ENCODE measurements at places on chromosomes 2 and 18.

GRCh38 chr2:152573168-152573567, 144.1 kb downstream of the PRPF40A start:
- peak; percentile 44 for DNase-seq

DNA sequence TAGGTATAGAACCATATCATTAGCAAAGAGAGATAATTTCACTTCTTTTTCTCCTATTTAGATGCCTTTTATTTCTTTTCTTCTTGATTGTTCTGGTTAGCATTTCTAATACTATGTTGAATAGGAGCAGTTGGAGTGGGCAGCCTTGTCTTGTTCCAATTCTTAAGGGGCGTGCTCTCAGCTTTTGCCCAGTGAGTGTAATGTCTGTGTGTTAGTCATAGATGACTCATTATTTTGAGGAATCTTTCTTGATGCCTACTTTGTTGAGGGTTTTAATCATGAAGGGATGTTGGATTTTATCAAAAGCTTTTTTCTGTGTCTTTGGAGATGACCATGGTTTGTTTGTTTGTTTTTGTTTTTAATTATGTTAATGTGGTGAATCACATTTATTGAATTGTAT, 1453.1 kb upstream of the SLC39A10 start:
- DNase-seq = no peak

DNA sequence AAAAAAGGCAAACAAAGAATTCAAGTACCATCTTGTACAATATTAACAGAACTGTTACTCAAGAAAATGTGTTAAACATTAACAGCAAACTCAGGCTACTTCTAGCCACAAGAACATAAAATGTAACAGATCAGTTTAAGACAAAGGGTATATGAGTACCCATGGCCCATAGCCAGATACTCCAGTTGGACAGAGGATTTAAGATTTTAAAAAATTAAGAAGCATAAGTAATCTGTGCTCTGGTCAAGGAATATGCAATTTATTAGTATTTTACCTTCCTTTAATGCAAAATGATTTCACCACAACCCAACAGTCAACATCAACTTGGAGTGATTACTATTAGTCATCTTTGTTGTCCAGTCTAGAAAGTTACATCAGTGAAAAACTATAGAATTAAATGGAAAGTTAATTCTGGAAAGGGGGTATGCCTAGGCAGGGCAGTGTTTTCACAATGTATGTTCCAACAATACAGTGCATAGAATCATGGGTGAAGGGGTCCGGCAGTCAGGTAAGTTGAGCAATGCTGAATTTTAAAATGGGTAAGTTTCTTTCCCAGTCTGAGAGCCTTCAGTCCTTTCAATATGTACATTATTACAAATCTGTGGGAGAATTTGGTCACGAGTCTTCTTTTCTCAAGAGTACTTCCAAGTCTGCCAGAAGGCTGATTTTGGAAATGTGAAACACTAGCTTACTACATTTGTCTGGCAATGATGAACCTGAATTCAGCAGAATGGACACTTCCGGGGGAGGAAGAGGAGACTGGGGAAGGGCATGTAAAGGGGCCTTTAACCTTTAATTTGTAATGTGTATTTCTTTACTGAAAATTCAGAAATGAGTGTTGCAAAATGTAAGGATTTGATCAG, 34.5 kb downstream of the SFT2D3 start:
- DNase-seq = no peak

DNA sequence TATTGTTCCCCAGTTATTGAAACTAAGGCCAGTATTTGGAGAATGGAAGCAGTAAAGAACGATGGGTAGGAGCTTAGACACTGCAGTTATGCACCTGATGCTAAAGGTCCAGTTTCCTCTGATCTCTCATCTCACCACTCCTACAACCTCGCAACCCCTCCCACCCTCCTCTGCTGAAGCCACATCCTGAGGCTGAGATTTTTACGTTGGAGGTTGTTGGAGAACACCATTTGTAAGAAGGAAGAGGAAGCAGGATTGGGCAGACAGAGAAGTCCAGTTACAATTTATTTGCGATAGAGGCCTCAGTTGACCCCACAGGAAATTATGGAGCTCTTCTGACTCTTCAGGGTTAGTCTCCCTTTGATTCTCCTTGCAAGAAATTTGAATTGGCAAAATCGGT, 54.3 kb upstream of the NDUFV2 start:
- DNase-seq = no peak

GRCh38 chr2:160352500-160352899, 141.1 kb downstream of the RBMS1 start:
- no peak for DNase-seq

DNA sequence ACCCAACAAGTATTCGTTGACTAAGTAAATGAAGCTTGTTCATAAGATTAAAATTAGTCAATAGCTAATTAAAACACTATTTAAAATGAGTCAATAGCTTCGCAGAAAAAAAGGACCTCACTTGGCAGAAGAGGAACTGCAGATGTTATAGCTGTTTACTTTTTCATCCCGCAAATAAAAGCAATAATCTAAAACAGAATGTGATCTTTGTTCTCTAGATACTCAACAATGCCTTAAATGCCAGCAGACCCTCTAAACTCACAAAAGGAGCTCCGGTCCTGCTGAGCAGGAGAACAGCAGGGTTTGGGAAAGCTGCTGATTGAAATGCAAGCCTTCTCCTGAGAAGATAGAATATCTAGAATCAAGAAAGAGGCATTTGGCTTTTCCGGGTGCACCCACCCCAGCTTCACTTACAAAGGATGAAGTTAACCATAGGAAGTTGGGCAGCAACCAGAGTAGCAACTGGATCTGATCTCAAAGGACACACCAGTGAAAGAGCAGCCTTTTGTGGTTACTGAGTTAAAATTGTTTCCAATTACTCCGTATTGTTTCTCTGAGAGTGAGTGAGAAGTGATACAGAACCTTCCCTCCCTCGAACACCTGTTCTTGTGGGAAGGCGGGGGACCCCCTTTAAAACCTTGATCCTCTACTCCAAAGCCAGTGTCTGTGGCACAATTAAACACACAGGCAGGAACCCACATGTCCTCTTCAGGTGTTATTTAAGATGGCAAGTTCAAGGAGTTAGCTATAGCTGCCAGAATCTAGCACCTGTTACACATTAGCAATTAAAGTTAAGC, 6.8 kb downstream of the CCBE1 start:
- DNase-seq = no peak

DNA sequence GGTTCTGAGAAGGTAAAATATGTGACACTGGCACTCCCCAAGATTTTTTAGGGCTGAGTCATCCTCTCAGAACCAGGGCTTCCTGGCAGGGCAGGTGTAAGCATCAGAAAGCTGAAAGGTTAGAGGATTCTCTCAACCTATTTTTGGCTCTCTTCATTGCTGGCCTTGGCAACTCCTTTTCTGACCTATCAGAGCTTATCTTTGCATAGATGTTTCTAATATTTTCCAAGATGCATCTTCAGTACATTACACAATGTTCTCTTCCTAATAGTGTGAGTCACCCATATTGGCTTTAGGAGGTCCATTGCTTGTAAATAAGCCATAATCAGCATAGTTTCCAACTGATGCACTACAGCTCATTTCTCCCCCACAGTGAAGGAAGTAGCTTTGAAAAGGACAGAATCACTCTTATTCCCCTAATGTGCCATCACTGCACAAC, 2008.4 kb upstream of the PIK3C3 start:
- no peak for DNase-seq

DNA sequence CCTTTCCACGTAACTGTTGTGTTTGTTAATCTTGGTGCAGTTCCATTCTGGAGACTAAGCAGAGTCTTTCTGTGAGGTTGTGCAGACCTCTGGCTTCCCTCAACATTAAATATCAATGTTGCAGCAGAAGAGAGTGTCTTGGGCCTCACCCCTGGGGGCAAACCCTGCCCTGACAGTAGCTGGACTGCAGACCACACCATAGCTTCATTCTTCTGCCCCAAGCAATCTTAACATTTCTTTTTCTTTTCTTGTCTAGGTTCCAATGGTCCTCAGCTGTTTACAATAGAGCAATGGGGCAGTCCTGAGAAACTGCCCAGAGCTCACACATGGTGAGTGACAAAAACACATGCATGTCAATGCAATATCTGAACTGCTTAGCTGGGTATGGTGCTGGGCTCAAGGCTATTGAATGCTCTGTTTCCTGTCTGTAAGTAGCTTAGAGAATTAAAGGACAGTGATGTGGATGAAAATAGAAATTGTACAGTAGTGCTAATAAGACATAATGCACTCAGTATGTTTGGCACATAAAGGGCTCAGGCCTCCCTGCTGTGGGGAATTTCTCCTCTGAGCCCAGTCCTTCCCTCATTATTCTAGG, 237.6 kb downstream of the ALPK2 start:
- DNase-seq = no peak

GRCh38 chr2:53452400-53452799, 315.2 kb upstream of the CHAC2 start:
- no peak for DNase-seq

DNA sequence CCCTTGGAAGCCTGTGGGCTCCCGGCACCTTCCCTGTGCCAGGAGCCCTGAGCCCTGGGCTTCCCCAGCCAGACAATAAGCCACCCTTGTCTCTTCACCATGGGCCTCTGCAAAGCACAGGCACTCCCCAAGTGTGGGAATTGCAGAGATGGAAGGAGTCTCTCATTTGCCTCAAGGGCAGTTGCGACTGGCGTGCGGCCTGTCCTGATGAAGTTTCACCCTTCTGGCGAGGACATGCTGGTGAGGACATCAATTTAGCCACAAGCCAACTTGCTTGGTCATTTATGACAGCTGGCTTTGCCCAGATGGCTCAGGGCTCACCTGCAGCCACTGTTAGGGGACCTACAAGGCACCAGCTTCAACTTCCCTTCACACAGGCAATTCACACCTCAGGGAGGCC, 180.2 kb downstream of the ANAPC1 start:
- no peak for DNase-seq

DNA sequence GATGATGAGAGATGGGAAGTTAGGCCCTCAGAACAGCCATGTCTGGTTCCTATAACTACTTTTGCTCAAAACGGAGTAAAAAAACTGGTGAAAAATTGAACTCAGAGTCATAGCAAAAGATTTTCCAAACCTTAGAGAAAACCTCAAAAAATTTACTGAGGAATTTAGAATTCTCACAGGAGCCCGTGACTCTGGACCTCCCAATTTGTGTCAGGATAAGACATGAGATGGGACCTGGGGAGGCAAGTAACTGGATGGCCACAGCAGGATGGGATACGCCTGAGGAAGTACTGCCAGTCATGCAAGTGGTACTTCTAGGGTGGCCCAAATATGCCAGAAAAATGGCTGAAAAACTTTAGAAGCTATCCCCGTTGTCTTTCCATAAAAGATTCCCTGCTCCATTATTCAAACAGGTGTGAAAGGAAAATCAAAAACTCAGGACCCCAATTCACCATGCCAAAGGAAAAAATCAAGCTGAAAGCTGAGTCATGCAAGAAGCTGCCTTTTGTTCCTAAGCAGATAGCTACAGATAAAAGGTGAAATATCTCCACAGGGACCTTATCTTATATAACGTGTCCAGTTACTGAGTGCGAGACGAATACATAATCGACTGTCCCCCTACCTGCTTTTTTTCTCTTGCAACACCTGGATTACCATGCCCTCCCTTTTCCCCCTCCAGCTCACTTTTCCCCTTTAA, 34.1 kb upstream of the LIPG start:
- DNase-seq = no peak

GRCh38 chr18:8264861-8265411, 344.3 kb upstream of the RAB12 start:
- DNase-seq = no peak

DNA sequence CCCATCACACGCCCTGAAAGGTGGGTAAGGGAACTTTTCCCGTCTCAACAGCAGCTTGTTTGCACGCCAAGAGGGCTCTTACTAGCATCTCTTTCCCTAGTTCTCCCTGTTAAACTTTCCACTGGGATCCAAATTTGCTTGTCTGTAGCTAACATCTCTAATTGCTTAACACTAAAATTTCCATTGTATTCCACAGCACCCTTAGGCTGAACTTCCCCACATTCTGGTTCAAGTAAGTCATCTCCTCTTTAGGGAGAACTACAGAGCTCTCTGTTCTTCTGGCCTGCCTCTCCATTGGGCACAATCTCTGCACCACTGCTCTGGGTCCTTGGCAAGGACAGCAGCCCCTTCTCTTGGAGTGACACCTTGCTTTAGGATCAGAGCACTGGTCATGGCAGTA, 24.0 kb downstream of the UNC50 start:
- no peak for DNase-seq

DNA sequence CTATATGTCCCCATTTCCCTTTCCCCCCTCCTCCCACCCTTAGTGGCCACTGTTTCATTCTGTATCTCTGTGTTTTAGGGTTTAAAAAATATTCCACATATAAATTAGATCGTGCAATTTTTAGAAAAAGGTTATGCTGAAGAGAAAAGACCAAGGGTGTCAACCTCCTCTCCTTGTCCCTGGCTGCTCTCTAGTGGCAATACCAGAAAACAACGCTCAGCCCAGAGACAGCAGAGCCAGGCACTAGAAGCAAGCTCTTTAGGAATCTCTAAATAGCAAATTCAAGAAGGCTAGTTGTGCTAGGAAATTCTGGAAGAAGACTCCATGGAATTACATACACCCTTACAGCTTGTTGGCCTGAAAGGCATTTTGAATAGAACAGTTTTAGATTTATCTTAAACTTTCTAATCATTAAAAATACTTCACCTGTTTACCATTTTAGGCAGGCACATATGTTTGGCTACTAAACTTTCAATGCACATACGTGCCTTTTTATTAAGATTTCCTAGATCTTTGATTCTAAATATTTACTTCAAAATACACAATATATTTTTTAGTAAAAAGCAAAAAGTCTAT, 35.1 kb upstream of the RASGRP3 start:
- DNase-seq = no peak

DNA sequence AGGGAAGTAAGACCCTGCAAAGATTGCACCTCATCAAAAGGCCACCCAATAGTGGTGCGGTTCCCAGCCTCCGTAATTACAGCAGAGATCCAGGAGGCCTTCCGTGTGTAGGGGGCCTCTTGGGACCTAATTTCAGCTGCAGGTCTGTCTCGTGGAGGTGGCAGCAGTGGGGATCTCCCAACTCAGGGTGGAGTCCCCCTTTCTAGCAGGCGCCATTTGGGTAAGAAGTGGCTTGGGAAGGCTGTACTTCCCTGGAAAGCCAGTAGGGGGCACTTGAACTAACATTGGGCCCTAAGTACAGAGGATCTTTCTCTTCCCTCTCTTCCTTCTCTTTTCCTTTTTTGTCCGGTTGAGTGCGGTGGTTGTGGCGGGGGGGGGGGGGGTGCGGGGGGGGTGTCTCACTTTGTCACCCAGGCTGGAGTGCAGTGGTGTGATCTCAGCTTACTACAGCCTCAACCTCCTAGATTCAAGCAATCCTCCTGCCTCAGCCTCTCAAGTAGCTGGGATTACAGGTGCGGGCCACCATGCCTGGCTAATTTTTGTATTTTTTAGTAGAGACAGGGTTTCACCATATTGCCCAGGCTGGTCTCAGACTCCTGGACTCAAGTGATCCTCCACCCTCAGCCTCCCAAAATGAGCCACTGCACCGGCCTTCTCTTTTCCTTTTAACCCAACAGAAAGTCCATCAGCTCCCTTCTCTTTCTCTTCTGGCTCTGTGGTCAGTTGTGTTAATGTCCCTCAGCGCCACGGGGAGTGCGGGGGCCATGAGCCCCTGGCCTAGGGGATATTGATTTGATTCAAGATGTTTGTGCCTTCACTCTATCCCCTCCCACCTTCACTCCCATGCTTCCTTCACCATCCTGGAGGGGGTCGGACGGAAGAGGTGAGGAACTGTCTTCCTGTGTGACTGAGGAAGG, 32.0 kb downstream of the CENPO start:
- no peak for DNase-seq
